ENCODE measurements at places on chromosomes 7 and 10.
A peak's percentile ranks its signal among the peaks of the same experiment; 100 is the strongest.

DNA sequence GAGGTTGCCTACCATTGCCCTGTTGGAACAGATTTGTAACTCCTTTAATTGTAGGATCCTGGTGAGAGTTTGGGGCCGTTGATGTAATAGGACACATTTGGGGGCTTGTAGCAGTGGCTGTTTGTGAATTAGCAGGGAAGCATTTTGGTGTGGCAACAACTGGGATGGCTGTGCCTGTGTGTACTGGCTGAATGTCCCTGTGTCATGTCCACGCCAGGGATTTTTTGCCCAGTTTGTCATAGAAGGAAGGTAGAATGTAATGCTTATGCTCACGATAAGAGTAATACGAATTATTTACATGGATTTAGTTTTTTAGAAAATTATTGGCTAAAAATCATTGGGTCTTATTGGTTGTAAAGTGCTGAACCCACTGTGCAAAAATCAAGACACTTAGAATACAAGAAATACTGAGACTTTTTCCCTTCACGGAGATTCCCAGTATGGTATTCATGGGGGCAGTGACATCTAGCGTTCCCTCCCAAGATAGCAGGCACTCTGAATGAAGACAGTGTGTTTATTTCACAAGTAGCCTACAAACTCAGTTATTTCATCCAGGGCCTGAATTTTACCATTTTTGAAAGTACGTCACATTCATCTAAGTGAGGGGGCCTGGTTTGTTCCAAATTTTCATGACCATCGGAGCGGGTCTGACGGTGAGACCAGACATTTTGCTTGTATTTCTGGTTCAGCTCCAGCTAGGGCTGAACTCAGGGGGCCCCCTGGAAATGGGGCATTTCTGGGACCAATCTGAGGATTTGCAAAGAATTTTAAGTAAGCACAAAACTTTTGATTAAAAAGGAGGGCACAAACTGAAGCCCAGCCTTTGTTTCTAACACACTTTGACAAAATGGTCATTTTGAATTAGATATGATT is 74.7 kb downstream of the CACNB2 start:
- no peak for DNase-seq

- DNase-seq = no peak
Measured at GRCh38 chr7:111198255-111198654, 107.3 kb downstream of the LRRN3 start.

DNA sequence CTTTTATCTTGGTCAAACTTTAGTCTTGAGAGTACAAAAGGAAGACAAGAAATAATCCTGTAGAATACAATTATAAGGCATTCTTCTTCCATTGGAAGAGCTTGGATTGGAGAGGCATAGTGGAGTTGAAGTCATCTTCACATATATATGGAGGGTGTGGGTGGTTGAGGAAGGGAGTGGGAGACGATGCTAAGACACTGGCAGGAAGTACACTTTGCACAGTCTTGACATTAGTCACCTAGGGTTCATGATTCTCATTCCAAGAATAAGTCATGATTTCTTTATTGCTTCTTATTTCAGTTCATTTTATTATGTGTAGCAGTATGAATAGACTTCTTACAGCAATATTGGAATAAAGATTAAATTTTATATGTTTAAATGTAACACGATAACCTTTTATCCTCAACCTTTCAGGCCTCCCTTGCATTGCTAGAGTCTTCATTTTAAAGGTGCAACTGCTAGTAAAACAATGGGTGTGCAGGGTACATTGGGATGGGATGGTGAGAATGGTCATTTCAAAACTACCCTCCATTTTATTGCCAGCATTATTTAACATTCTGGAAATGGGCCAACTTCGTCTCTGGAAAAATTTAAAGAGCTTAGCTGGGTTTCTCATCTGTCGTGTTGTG is 12.3 kb upstream of the SLC26A3 start:
- peak; percentile 48 for DNase-seq

- no peak for DNase-seq
Measured at GRCh38 chr10:86232644-86233043, 134.0 kb downstream of the GRID1 start.

- no peak for DNase-seq
Measured at GRCh38 chr10:71009126-71009525, 120.8 kb upstream of the PCBD1 start.

GRCh38 chr10:98195120-98195519 is 60.7 kb downstream of the R3HCC1L start:
- DNase-seq = no peak

- DNase-seq = no peak
Measured at GRCh38 chr10:101493782-101494281, 94.2 kb downstream of the POLL start.

- DNase-seq = no peak
Measured at GRCh38 chr7:78265486-78265885, 466.9 kb downstream of the PHTF2 start.
